BJ (cell line): ENCODE measurements at places on chromosomes 5 and 9.

- no peak for DNase-seq
Measured at GRCh38 chr5:149030392-149030791, 32.5 kb downstream of the SH3TC2 start.

- DNase-seq, result no peak
Measured at GRCh38 chr9:133114886-133115603, 6.0 kb downstream of the RALGDS start.

DNA sequence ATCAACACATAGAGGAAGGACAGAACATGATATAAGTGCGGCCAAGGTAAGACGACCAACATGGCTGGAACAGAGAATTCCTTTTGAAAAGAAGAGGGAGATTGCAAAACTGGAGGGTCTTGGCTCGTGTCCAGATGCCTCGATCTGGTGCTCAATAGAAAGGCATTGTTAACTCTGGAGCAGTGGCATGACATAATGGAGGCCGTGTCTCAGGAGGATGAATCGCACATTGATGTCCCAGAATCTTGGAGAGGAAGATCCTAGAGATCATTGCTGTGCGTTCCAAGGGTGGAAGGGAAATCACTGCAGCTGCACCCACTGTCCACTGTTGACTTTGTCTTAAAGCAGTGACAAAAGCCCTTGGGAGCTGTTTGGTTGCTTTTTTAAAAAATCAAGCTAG is 30.9 kb downstream of the GRAMD2B start:
- no peak for DNase-seq

GRCh38 chr5:16866795-16867576 is 69.1 kb downstream of the MYO10 start:
- no peak for DNase-seq

DNA sequence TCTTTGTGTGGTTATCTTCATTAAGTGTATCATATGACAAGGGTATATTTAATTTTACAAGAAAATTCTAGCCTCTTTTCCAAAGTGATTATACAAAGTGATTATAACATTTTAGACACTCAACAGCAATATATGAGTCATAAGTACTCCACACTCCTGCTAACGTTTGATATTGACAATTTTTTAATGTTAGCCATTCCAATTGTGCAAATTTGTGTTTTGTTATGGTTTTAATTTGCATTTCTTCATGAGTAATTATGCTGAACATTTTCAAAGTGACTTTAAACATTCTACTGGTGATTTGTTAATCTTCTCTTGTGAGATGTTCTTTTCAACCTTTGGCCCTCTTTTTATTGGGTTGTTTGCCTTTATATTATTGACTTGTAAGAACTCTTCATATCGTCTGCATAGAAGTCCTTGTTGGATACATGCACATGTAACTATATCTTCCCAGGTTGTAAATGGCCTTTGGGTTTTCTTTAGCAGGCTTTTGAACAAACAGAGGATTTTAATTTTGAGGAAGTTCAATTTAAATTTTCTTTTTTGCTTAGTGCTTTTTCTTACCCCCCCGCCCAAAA is 771.6 kb upstream of the ZNF608 start:
- no peak for DNase-seq

GRCh38 chr5:37370550-37370863 is 399 bp downstream of the NUP155 start:
- no peak for DNase-seq

DNA sequence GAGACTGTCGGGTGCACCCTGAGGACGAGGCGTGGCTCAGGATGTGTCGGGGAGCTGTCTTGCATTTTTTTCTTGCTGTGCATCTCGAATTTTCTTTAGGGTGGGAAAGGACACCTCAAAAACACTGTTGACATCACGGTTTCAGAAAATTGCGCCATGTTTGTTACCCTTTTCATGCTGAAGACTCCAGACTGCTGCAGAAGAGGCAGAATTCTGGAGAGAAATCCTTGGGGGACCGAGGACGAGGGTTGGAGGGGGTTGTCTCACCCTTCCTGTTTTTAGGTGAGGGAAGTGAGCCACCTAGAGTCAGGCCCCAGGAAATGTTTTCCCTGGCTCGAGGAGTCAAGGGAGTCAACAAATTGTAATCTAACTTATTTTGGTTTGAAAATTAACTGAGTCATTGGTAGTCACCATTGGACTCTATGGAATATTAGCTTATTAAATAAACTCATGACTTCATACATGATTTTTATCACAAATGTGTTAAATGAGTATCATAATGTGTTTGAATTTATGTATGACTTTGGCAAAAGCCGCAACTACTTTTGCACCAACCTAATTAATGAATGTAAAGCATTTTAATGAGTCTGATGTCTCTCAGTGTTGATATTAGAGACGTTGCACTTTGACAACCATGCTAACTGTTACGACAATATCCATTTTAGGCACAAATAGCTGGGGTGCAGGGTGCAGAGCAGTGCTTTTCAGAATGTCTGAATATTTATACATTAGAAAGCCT is 724 bp upstream of the LYSMD3 start:
- DNase-seq, result peak; percentile 24

- DNase-seq, result peak; percentile 15
Measured at GRCh38 chr9:119284587-119285337, 84.5 kb downstream of the BRINP1 start.

DNA sequence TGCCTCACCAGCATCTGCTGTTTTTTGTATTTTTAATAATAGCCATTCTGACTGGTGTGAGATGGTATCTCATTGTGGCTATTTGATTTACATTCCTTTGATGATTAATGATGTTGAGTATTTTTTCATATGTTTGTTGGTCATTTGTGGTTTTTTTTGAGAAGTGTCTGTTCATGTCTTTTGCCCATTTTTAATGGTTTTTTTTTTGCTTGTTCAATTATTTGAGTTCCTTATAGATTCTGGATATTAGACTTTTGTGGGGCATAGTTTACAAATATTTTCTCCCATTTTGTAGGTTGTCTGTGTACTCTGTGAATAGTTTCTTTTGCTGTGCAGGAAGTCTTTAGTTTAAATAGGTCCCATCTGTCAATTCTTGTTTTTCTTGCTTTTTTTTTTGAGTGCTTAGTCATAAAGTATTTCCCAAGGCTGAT is 148.1 kb downstream of the NPR3 start:
- no peak for DNase-seq

DNA sequence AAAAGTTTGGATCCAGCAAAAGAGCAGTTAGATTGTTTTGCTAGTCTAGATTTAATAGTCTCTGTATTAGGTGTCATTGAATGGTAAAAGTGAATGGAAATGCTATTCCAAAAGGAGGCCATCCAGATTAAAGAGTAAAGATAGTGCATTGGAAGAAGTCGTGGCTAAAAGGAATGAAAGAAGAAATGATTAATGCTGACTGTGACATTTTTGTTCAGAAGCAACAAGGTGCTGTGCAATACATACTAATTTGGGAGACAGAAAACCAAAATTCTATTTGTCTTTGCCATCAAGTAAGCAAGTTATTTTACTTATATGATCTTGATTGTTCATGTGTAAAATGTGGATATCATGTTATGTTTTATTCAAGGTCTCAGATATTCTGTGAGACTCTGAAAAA is 85.1 kb downstream of the GPBP1 start:
- DNase-seq, result no peak

DNA sequence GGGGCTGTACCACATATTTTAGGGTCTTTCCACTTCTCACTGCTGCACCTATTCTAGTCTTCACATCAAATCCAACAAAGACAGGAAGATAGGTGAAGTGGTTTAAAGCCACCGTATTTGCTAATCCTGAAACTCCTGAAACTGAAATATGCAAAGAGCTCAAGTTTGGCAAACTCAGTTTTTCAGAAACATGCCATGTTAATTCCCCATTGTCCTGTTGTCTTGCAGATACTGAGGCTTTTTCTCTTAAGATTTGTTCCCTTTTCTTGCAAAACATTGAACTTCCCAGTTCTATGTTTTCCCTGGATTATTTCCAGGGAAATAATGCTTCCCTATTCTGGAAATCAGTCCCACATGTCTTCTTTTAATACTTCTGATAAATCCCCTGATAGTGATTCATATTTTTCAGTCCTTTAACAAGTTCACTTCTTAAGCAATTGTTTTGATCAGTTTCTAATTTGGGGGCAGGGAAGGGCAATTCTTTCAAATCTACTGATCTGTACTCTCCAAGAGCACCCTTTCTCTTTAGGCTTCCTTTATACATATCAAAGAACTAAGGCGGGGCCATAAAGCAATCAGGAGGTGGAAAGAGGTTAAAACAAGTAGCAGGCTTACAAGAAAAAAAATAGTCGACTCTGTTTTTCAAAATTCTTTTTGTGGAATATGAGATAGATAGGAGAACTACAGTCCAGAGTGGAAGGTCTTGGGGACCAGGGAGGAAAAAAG is 648.5 kb downstream of the BNC2 start:
- DNase-seq, result no peak

DNA sequence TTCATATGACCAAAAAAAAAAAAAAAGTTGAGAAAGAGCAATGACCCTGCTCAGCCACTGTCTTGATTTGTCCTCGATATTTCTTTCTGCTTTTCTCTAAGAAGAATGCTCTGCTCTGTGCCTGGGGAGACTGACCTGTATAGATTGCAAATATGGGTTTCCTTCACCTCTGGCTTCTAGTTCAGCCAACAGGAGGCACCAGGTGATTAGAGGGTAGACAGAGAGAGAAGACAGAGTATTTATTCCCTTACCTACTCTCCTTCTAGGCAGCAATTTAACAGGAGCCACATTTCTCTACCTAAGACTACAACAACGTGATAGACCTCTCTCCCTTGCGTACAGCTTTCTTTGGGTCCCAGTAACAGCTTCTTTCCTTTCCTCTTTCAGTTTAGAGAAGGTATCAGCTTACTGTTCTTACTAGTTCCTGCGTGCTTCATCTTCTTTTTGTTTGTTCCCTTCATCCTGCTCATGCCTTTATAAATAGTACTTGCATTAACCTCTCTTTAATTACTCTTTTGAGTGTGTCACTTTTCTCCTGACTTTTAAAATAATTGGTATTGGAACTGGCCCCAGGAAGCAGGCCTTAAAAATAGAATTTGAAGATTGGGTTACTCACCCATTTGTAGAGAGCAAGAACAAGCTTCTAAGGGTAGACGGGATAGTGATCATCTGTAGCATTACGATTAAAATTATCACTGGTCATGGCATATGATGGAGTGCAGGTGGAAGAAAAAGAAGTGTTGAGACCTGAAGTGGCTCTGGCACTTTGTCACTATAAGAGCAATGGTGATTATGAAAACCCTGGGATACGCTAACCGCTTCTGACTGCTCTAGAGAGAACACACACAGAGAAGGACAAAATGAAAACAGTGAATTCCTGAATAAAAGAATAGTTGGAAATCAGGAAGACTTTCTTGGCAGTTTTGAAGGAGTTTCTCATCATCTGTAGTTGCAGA is 161.2 kb upstream of the FSTL4 start:
- DNase-seq, result no peak

GRCh38 chr5:100758780-100759179 is 144.3 kb downstream of the ST8SIA4 start:
- DNase-seq, result no peak

DNA sequence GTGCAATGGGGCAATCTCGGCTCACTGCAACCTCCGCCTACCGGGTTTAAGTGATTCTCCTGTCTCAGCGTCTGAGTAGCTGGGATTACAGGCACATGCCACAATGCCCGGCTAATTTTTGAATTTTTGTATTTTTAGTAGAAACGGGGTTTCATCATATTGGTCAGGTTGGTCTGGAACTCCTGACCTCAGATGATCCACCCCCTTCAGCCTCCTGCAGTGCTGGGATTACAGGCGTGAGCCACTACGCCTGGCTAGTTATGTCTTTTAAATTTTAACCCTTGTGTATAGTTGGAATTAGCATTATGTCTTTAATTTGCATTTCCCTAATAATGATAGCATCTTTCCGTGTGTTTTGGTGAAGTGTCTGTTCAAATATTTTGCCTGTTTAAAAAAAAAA is 11.5 kb downstream of the GPBP1 start:
- no peak for DNase-seq

- DNase-seq, result no peak
Measured at GRCh38 chr9:98804083-98804482, 3.4 kb upstream of the GALNT12 start.

GRCh38 chr9:6944896-6945295 is 187.1 kb downstream of the KDM4C start:
- no peak for DNase-seq

DNA sequence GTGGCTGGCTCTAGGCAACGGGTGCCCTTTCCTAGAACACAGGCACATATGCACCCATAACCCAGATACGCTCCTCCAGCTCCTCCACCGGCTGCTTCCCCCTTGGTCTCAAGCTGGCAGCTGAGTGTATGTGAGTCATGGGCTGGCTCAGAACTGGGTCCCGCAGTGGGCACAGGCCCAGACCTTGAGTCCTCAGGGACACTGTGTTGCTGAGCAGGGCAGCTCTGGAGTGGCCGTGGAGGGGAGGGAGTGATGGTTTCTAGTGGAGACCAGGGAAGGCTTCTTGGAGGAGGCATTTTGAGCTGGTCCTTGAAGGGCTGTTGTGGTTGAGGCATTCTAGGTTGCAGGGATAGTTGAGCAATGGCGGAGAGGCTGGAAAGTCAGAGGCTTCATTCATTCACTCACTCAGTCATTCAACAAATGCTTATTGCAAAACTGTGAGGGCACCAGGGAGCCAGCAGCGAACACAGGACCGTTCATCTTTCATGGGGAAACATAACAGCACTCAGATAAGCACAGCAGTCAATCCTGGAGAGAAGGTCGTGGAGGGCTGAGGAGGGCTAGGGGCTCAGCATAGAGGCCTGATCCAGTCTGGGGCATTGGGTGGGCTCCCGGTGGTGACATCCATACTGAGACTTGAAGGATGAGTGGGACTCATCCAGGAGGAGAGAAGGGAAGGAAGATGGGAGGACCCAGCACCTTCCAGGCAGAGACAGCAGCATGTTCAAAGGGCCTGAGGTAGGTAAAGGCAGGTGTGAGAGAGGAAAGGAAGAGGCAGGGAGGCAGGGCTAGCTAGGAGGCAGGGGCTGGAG is 2.4 kb downstream of the BBLN start:
- DNase-seq, result no peak

GRCh38 chr5:107476783-107477182 is 194.0 kb downstream of the EFNA5 start:
- DNase-seq, result no peak

GRCh38 chr5:175508896-175509295 is 30.5 kb downstream of the SFXN1 start:
- no peak for DNase-seq

DNA sequence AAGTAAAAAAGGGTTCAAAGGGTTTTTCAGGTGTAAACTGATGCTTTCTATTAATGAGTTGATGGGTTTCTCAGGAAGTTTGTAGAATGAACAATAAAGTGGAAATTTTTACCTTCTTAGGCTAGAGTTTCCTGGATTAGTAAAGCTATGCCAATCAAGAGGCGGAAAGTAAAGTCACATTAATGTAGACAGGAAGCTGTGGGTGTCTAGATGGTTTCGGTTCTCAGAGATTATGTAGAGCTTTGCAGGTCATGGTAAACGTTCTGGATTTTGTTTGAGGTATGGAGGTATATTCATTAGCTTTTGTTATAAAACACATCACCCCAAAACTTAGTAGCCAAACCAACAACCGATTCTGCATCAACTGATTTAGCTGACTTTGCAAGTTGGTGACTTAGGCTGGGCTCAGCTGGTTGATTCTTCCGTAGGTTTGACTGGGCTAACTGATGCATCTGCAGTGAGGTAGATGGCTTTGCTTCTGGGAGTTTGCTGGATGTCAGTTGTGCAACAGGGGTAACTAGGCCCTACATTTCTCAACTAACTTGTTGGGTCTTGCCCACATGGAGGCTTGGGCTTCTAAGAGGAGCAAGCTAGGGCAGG is 273.8 kb downstream of the MSX2 start:
- DNase-seq, result no peak

- DNase-seq, result no peak
Measured at GRCh38 chr5:139636207-139636792, 11.8 kb upstream of the CXXC5 start.
